ENCODE measurements at places on chromosomes 5 and 9.

DNA sequence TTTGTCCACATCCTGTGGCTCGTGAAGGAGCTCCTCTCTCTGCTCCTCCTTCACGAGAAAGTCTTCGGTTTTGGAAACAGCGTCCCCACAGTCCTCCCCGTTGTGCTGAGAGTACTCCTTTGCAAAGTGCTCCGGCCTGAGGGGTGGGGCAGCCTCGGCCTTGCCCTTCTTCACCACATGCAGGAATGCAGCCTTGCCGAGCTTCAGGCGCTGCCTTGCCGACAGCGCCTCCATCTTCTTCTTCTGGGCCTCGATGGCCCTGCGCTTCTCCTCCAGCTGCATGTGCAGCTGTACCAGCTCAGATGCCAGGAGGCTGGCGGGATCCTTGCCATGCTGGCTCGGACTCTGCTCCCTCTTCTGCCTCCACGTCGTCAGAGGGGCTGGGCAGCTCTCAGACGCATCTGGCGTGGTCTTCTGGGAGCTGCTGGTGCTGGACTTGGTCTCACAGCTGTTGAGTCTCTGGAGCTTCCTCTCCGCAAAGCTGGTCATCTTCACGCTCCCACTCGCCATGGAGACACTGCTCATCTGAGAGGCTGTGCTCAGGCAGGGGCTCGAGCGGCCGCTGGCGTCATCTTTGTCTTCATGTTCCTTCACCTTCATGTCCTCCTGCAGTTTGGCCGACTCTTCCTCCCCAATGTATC, 85.5 kb downstream of the CAMSAP1 start:
- peaks cover 61% of the 10 kb centered on the region for H3K36me3 ChIP-seq
- no peak overlapping the region for H3K27ac ChIP-seq
- DNase-seq, result no peak
- H3K4me1 ChIP-seq, result no peaks in the 10 kb centered on the region

GRCh38 chr5:39475881-39476842, 51.4 kb upstream of the DAB2 start:
- no peak for DNase-seq
- no peak overlapping the region for H3K4me3 ChIP-seq
- peaks cover 30% of the 10 kb centered on the region for H3K4me1 ChIP-seq
- H3K27me3 ChIP-seq, result no peaks in the 10 kb centered on the region
- H3K27ac ChIP-seq, result peak overlapping the region; percentile 27

DNA sequence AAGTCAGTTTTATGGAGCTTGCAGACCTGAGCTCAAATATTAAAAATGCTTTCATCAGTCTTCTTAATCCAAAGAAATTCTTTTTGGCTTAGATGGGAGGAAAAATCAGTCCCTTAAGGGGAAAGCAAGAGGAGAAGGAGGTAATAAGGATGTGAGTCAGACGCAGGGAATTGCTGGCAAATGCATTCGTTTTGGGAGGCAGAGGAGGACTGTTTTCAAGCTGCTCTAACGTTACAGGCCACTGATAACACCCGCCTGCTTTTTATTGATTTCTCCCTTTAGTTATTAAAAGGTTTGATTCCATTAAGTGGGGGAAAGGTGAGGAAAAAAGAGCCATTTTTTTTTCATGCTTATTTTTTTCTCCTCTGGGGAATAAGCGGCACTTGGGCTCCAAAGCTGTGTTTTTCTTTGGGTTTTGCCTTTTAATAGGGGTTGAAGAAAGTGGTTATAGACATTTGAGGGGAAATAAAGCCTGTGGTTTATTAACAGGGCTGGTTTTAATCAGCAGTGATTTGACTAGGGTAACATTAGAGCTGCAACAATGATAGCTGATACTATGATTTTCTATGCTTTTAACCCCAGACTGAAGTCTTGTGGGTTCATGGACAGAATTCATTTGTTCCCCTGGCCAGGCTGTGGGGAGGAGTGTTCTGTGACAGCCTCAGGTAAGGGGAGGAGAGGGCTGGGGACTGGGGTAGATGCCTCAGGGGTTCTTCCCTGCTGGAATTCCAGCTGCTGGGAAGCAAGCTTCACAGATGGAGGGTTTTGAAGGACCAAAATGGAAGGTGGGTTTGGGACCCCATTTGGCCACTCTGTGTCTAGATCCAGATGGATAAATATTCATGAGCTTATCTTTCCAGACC, 225.2 kb downstream of the GAS1 start:
- no peaks in the 10 kb centered on the region for H3K36me3 ChIP-seq
- H3K27me3 ChIP-seq, result no peaks in the 10 kb centered on the region
- H3K4me3 ChIP-seq, result peak overlapping the region; percentile 27
- DNase-seq, result no peak
- peak overlapping the region; percentile 94 for H3K27ac ChIP-seq

DNA sequence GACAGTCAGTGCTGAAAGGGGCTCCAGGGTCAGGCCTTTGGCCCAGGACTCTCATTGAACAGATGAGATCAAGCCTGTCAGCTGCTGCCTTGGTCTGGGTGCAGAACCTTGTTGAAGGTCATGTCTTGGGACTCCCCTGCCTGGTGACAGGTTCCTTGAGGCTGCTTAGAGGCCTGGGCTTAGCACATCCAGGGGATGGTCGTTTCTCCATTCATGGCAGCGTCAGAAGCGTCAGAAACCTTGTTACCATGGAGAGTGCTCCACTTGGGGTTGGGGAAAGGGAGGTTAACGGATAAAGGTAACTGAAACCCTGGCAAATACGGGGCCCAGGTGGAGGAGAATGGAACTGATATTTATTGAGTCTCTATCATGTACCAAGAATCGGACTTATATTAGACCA, 8.8 kb downstream of the ARPC5L start:
- peak overlapping the region; percentile 93 for H3K4me3 ChIP-seq
- DNase-seq, result no peak
- H3K27me3 ChIP-seq, result no peaks in the 10 kb centered on the region
- peak overlapping the region; percentile 92 for H3K27ac ChIP-seq
- H3K36me3 ChIP-seq, result peaks cover 4% of the 10 kb centered on the region

- no peaks in the 10 kb centered on the region for H3K4me1 ChIP-seq
- no peaks in the 10 kb centered on the region for H3K36me3 ChIP-seq
- H3K4me3 ChIP-seq, result no peak overlapping the region
- no peaks in the 10 kb centered on the region for H3K27me3 ChIP-seq
- no peak for DNase-seq
These were observed 319.1 kb downstream of the KIF4B start for GRCh38 chr5:155332618-155333017.

GRCh38 chr5:148466236-148466580, 82.5 kb downstream of the FBXO38 start:
- no peaks in the 10 kb centered on the region for H3K4me1 ChIP-seq
- H3K36me3 ChIP-seq, result no peaks in the 10 kb centered on the region
- no peaks in the 10 kb centered on the region for H3K27me3 ChIP-seq
- no peak overlapping the region for H3K27ac ChIP-seq

DNA sequence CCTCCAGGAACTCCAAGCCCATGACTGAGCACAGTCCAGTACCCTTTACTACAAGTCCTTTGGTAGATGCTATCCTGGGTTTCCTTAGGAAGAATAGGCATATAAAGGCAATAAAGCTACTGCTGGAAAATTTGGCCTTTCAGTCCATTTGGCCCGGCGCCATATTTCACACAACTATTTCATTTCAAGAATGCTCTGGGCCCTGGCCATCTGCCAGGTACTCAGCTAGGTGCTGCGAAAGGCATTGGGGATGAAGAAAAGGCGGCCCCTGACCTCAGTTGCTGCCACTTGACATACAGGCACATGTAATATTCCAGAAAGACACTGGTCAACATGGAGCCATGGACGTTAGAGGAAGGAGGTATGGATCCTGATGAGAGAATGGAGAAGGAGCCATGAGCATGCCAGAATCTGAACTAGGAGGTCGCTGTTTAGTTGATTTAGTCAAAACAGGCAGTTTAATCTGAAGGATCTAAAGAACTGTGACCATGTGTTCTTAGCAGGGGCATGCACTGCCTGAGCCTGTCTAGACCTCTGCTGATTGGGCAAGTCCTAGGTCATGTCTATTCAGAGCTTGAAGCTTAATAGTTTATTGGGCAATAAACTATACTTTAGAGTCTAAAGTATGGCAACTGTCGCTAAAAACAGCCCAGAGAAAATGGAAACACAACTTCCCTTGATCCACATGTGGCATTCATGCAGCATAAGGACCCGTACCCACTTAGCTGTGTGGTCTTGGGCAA, 149.3 kb downstream of the MELK start:
- H3K27me3 ChIP-seq, result peaks cover 37% of the 10 kb centered on the region
- DNase-seq, result peak; percentile 63
- no peak overlapping the region for H3K27ac ChIP-seq
- no peaks in the 10 kb centered on the region for H3K36me3 ChIP-seq
- H3K4me3 ChIP-seq, result no peak overlapping the region

GRCh38 chr9:28135549-28135948, 562.3 kb upstream of the C9orf72 start:
- peaks cover 10% of the 10 kb centered on the region for H3K4me1 ChIP-seq
- H3K4me3 ChIP-seq, result no peak overlapping the region
- no peak for DNase-seq

DNA sequence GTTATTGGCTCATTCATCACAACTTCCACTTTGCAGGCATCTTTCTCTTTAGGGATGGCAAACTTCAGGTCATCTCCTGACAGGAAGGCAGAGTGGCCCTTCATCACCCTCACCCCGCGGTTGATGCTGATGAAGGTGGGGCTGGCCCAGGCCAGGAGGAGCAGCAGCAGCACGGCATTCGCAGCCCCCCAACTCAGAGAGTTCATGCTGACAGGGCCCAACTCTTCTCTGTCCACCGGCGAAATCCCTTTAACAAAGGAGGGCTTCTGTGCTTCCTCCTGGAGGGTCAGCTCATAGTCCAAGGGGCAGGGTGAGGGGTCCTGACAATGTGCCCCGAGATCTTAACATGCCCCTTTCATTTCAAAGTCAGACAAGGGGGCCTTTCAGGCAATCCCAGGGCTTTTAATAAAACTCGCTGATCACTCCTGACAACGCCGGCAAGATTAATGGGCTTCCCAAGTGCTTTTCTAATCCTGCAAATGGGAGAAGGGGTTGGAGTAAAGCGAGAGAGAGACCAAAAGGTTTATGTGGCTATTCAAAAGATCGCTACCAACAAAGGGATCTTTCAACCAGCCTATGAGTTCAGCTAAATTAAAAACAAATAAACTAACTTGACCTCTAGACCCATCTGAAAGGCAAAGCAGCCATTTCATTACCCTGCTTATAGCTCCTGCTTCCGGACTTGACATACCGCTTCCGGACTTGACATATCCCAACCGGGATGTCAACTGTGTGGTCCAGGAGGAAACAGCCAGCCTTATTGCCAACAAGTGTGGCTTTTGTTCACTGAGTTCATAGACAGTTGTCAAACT, 41.2 kb downstream of the FREM1 start:
- DNase-seq, result no peak
- H3K27ac ChIP-seq, result no peak overlapping the region
- H3K36me3 ChIP-seq, result peaks cover 9% of the 10 kb centered on the region
- peak overlapping the region; percentile 15 for H3K4me3 ChIP-seq
- peaks cover 33% of the 10 kb centered on the region for H3K4me1 ChIP-seq

GRCh38 chr9:89676281-89676680, 71.5 kb downstream of the GADD45G start:
- peaks cover 27% of the 10 kb centered on the region for H3K4me1 ChIP-seq
- no peak for DNase-seq
- no peak overlapping the region for H3K4me3 ChIP-seq
- H3K27me3 ChIP-seq, result no peaks in the 10 kb centered on the region
- H3K27ac ChIP-seq, result no peak overlapping the region

DNA sequence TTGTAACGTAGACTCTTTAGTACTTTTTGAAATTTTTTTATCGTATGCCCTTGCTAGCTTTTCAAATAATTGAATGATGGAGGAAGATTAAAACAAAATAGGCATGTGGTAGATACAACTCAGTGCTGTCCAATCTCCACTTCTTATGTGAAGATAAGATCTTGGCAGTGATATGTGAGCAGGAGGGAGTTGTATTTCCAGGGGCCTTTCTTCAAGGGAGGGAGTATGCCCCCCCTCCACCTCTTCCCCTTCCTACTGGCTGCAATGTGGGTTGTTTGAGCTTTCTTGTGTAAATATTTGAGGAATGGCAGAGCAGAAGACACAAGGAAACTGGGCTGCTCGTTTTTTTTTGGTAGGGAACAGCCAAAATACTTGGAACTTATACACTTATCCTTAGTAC, 374.9 kb downstream of the PSAT1 start:
- peaks cover 33% of the 10 kb centered on the region for H3K4me1 ChIP-seq
- no peak for DNase-seq
- peak overlapping the region; percentile 44 for H3K27ac ChIP-seq
- H3K4me3 ChIP-seq, result no peak overlapping the region
- H3K27me3 ChIP-seq, result no peaks in the 10 kb centered on the region
- H3K36me3 ChIP-seq, result no peaks in the 10 kb centered on the region

- no peaks in the 10 kb centered on the region for H3K27me3 ChIP-seq
- peaks cover 34% of the 10 kb centered on the region for H3K4me1 ChIP-seq
- no peak overlapping the region for H3K4me3 ChIP-seq
These were observed 493.9 kb downstream of the CCDC171 start for GRCh38 chr9:16046713-16047112.

DNA sequence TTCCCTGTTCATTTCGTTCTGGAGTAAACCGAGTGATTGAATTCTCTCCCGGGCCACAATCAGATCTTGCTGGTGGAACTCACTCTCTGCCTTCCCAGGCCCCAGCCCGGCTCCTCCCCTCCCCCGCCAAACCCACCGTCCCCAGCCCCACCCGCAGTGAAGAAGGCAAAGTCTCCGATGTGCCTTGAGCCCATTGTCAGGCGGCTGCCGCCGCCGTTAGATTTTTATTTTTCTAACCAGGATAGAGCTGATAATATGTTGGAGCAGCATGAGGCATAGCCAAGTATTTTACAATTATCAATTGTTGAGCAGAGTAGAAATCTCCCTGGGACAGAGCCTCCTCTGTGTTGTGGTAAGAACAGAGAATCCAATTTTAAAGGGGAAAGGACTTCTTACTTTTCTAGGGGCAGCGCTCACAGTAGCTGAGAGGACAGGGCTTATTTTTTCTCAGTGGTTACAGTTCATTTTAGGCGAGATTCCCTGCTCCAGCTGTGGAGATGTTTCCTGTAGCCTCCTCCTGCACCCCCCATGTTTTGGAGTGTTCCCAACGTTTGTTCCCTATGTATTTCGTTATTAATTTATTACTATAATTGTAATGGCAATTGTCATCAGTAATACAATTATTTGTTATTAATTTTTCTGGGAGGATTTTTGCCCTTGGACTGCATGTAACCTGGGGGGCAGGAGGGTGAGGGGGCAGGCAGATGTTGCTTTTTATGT, 1.3 kb downstream of the PSAT1 start:
- H3K36me3 ChIP-seq, result peaks cover 8% of the 10 kb centered on the region
- peak overlapping the region; percentile 47 for H3K27ac ChIP-seq
- H3K27me3 ChIP-seq, result no peaks in the 10 kb centered on the region
- DNase-seq, result no peak
